ENCODE measurements at places on chromosomes 13 and 19.

DNA sequence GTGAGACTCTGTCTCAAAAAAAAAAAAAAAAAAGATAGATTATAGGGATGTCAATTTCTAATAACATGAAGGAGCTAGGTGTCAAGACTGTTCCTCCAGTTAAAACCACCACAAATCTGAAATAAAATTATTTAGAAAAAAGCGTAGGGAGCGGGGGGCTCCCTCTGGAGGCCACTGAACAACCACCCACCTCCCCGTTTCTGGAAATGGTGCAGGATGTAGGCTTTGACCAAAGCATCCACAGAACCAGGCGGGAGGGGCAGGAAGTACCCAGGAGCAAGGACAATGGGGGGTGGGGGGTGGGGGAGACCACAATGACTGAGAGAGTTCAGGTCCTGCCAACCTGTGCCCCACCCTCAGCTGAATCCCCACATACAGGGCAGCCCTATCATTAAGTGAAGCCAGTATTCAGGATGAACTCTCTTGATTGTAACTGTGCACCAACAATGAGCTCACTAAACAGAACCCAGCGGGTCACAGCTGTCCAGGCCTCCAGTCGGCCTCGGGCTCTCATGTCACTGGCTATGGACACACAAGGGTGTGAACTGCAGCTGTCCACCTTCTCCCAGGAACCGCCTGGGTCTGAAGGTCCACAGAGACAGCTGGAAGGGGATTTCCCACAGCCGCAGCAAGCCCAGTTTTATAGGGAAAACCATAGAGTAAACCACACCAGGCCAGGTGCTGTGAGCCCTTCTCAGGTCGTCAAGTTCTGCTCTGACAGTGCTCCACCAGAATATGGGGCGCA lies 6.6 kb downstream of the ZSCAN18 start:
- DNase-seq: no peak

GRCh38 chr13:72368031-72368430 lies 359.4 kb downstream of the MZT1 start:
- DNase-seq: no peak

DNA sequence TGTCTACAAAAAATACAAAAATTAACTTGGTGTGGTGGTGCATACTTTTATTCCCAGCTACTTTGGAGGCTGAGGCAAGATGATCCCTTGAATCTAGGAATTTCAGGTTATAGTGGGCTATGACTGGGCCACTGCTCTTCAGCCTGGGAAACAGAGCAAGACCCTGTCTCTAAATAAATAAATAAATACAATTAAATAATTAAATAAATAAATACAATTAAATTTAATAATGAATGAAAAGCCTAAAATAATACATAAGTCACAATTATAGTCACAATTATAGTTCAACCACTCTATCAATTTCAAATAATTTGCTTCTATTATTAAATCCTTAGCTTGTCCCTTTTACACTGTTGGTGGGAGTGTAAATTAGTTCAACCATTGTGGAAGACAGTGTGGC lies 146.4 kb upstream of the RFC3 start:
- no peak for DNase-seq

DNA sequence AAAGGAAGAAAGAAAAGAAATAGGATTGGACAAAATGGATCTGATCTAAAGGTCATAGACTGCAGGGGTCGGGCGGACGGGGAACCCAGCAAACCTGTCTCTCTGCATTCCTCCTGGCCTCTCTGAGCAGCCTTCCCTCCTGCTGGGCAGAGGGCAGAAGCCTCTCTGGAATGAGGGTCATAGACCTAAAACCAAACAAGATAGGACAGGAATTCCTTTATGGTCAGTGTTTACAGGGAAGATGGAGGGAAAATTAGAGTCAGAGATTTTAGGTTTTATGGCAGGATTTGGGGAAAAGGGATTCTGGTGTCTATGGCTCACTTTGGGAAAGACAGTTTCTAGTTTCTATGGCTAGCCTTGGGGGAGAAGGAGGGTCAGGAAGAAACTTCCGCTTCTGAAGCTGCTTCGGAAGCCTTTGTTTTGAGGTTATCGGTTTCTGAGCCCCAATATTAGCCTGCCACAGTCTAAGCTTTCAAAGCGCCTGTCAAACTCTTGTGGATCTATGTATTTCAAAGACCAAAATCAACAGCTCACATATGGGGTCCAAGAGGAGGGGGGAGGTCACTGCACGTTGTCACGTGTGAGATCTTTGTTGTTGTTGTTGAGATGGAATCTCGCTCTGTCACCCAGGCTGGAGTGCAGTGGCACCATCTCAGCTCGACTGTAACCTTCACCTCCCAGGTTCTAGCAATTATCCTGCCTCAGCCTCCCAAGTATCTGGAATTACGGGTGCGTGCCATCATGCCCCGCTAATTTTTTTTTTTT lies 18.9 kb upstream of the DPRX start:
- no peak for DNase-seq

DNA sequence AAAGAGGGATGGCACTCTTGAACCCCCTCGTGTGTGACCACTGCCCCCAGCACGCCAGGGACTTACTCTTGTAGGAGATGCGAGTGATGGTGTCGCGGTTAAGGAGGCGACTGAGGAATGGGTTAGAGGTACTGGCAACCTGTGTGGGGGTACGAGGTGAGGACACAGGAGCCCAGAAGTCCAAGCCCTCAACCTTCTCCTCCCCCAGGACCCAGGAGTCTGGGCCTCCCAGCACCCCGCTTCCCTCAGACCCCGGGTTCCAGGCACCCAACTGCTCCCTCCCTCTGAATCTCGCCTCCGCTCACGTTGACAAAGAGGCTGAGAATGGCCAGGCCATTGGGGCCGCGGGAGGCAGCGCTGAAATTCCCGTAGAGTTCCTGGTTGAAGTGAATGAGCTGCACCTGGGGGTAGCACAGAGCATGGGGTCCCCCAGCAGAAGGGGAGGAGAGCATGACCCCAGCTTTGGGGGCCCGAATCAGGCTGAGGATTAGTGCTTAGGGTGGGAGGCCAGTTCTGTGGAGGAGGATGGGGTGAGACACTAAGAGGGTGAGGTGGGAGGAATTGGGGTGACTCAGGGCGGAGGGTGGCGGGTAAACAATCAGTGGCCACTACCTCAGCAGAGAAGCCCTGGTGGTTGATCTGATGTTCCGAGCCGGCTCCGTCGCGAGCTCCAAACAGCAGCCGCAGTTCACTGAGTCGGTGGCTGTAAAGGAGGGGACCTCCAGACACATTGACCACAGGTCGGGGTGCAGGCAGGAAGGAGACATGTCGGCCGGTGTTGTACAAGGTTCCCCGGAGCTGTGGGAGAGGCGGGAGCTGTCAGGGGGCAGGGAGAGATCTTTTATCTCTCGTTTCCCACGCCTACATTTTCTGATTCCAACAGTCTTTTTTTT lies 2.5 kb upstream of the DBP start:
- no peak for DNase-seq

GRCh38 chr13:51346397-51346796 lies 6.9 kb downstream of the SERPINE3 start:
- no peak for DNase-seq

DNA sequence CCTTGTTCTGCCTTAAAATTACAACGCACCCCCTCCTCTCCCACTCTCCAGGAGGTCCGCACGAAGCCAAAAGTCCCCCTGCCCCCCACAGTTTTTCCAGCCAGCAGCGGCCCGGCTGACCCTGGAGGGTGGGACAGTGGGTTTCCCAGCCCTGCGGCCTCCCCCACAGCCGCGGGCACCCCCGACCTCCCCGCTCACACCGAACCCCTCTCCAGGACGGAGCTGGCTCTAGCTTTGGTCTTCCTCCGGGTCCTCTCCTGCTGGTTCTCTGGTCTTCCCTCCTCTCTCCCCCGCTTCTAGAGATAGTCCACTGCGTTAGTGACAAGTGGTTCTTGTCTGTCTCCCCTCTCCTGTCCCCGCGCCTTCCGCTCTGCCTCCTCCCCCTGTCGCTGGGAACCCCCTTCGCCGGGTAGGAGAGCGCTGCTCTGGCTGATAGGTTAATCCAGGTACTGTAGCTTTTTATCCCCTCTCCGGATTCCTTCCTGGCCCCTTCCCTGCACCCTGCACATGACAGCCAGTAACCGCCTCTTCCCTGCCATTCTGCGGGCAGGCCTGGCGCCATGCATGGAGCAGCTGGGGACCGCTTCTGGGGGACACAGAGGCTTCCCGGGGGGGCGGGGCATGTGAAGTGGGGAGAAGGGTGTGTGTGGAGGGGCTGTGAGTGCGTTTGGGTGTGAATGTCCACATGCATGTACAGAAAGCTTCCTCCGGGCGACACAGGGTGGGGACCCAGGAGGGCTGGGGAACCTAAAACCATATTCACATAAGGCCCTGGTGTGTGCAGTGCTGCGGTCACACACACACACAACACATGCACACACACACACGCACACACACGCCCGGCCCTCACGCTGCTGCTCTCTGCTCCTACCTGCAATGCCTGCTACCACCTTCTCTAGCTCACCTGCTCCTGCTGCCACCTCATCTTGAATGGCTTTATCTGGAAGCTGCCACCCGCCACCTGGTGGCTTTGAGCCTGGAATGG lies 17.2 kb downstream of the PRR36 start:
- peak; percentile 50 for DNase-seq

- DNase-seq: no peak
Observed at GRCh38 chr13:28819046-28819730, 951 bp upstream of the MTUS2 start.

DNA sequence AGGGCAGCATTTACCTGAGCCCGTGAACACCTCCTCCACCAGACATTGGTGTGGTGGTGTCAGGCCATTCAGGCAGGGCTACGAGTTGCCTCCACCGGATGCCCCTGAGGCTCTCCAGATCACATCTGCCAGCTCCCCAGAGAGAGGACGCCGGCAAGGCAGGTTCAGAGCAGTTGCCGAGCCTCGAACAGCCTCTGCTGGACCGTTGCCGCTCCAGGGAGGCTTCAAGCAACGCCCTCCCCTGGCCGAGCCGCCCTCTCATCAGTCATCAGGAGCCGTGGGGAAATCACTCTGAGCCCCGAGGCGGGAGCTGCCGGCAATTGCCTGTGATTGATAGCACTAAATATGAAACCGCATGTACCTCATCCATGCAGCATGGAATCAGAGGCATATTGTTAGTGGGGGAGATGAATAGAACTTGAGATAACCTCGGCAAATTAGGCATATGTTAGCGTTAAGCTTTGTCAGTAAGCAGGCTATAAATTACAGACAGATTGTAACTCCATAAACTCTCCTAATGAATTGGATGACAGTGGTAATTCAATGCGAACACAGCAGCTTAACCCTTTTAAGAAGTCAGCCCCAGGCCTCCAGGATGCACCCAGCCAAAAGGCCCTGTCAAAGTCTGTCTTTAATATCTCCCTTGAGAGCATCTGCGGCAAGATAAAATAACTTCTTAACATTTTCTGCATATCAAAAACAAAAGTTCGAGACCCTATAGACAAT lies 29.8 kb upstream of the SPACA7 start:
- DNase-seq: no peak

DNA sequence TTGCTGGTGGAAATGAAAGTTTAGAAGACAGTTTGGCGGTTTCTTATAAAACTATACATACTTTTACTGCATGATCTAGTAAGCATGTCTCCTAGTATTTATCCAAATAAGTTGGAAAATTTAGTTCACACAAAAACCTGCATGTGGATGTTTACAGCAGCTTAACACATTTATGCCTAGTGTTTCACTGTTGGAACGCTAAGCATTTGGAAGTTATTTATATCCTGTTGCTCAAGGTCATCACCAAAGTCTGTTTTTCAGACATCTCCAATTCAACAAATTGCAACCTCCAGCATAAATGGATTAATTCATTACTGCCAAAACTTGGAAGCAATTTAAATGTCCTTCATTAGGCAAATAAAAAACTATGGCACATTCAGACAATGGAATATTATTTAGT lies 461.8 kb downstream of the SUCLA2 start:
- DNase-seq: no peak

GRCh38 chr13:47803131-47803530 lies 197.9 kb downstream of the SUCLA2 start:
- no peak for DNase-seq

DNA sequence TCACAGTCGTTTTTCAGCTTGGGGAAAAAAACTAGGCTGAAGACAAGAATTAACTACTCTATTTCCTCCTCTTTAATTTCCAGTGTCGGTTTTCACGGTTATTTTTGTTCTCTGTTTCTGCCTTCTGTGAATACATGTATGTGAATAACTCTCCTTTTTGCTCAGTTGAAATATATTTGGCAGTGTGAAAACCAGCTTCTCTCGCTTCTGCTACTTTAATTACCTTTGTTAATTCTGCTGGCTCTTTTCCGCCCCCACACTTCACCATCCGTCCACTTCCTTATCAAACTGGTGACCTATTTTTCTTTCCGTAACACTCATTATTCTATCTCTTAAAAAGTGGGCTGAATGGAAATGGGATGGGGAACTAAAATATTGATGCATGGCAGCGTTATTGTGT lies 126.4 kb downstream of the POU4F1 start:
- DNase-seq: no peak

DNA sequence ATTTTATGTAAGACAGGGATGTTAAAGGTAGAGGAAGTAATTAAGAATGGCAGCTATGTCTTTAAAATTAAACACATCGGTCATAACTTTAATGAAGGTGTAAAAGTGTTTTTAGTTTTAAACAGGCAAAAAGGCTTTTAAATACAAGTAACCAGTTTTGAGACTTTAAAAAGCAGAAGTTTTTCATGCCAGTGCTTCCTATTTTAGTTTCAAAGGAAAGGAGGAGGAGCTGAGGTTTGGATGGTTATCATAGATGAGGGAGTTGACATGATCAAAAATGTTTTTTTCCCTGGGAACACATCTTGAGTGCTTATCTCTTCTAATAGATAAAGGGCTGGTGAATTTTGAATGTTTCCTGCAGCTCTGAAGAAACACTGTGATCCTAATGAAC lies 42.9 kb downstream of the LRCH1 start:
- no peak for DNase-seq

GRCh38 chr19:2483484-2484151 lies 7.7 kb downstream of the GADD45B start:
- DNase-seq: no peak

Measured in upper lobe of left lung (tissue), 6 donors.